ENCODE measurements at places on chromosomes 1 and 21.

DNA sequence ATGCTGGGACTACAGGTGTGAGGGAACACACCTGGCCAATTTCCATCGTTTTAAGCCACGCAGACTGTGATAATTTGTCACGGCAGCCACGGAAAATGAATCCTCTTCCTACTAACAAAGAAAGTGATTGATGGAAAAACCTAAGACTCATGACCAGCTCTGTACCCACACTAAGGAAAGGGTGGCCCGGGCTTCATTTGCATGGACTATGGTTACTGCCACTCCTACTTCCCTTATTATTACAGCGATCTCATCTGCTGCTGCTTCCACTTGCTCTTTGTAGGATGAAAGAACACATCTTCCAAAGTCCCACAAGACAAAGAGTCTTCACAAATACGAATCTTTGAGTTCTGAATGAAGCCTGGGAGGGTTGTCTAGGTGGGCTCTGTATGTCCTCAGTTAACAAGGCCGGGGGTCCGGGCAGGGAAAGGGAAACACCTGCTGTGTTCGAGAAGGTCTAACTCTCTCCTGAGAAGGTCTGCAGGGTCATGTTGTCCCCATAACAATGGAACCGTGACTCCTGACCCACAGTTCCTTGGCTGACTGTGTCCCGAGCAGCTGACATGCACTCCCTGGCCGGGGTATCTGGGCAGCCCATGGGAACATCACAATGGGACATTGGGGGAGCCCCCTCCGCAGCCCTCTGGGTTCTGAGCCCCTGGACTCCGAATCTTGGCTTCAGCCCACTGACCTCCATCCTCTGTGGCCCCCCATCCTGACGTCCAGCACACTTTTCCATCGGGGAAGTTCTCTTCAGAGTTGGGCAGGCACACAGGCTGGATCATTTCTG lies 13.3 kb upstream of the TFF1 start:
- H3K4me1 ChIP-seq: no peaks in the 10 kb centered on the region
- no peaks in the 10 kb centered on the region for H3K27me3 ChIP-seq
- no peak overlapping the region for H3K4me3 ChIP-seq
- no peaks in the 10 kb centered on the region for H3K36me3 ChIP-seq

DNA sequence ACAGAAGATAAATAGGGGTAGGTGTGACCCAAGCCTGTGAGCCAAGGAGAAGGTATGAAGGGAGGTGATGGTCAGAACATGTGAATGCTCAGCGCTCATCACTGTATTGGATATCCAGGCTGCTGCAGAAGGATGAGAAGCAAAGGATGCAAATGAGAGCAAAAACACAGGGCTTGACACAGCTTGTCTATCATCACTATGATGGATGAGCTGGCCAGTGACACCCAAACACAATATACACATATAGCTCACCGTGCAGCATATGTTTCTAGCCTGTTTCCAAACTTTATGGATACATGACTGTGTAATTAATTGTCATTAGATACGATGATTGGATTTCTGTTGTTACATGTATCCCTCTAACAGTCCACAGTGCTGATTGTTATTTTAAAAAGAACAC lies 13.8 kb upstream of the HMGN1 start:
- H3K27me3 ChIP-seq: no peaks in the 10 kb centered on the region
- no peaks in the 10 kb centered on the region for H3K4me1 ChIP-seq
- no peak overlapping the region for H3K27ac ChIP-seq
- DNase-seq: no peak
- H3K4me3 ChIP-seq: no peak overlapping the region
- no peaks in the 10 kb centered on the region for H3K36me3 ChIP-seq

DNA sequence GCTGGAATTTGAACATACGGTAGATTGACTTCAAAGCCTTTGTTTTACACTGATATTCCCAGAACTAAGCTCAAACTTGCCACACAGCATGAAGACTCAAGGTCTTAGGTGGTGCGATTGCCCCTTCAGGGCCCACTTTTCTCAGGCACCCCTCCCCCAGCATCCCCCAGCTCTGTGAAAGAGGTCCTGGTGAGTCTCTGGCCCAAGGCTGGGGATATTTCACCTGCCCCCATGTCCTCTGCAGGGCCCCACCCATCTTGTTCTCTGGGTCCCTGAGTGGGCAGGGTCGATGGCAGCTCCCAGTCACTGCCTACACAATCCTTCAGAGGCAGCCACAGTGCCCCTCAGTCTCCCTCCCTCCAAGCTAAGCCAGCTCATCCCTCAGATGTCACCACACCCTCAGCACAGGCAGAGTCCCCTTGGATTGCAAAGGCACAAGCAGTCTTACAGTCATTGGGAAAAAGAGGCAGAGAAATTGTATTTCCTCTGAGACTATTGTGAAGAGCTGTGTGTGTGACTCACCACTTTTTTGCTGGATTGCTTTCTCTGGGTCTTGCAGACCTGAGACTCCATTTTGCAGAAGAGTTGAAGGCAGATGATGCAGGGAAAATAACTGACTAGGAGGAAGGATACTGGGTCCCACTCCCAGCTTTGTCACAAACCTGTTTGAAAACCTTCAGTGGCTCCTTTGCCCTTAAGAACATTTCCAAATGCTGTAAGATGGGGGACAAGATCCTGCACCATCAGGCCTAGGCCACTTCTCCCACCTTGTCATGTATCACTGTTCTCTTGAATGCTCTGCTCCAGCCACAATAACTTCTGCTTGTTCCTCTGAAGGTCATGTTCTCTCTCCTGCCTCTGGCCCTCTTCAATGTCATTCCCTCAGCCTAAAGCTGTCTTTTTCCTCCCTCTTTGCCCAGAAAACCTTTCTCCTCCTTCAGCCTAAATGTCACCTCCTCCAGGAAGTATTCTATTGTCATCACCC lies 119.1 kb upstream of the GRIK3 start:
- H3K36me3 ChIP-seq: no peaks in the 10 kb centered on the region
- H3K4me3 ChIP-seq: no peak overlapping the region
- DNase-seq: no peak
- no peak overlapping the region for H3K27ac ChIP-seq
- no peaks in the 10 kb centered on the region for H3K27me3 ChIP-seq
- H3K4me1 ChIP-seq: no peaks in the 10 kb centered on the region

- no peaks in the 10 kb centered on the region for H3K27me3 ChIP-seq
- H3K4me1 ChIP-seq: peaks cover 3% of the 10 kb centered on the region
- no peaks in the 10 kb centered on the region for H3K36me3 ChIP-seq
Measured at GRCh38 chr1:47727697-47728085, 269.5 kb downstream of the TRABD2B start.

DNA sequence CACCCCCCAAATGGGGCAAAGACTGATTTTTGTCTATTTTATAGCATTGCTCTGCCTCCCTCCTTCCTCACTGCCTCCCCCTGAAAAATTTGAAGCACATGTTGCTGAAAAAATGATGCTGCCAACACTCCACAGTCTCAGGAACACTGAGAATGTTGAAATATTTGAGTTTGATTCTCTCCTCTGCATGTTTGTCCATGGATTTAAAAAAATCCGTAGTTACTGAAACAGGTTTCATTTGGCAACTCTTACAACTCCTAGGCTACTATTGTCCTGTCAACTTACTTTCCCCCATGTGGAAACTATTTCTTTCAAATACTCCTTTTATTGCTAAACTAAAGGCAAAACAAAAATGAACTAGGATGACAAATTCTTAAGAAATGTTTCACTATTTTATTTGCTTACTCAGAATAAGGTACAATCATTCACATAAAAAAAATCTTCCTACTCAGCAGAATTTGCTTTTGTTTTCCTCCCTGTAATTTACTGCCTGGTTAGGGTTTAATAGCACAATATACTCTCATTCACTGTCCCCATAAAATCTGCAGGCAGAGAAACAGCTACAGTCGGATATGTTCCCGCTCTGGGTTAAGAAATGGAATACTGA lies 50.2 kb downstream of the C21orf91 start:
- H3K36me3 ChIP-seq: no peaks in the 10 kb centered on the region
- no peak for DNase-seq
- H3K27me3 ChIP-seq: no peaks in the 10 kb centered on the region
- H3K4me1 ChIP-seq: no peaks in the 10 kb centered on the region
- H3K4me3 ChIP-seq: no peak overlapping the region
- H3K27ac ChIP-seq: no peak overlapping the region

GRCh38 chr1:87926131-87926830 lies 597.6 kb downstream of the LMO4 start:
- no peaks in the 10 kb centered on the region for H3K36me3 ChIP-seq
- H3K27me3 ChIP-seq: no peaks in the 10 kb centered on the region
- DNase-seq: no peak

GRCh38 chr1:110523011-110523410 lies 4.0 kb upstream of the KCNA10 start:
- no peaks in the 10 kb centered on the region for H3K4me1 ChIP-seq
- H3K36me3 ChIP-seq: no peaks in the 10 kb centered on the region
- no peak overlapping the region for H3K4me3 ChIP-seq
- no peaks in the 10 kb centered on the region for H3K27me3 ChIP-seq
- DNase-seq: no peak

Measured in thoracic aorta (tissue), 2 donors.